HEK293T (cell line): ENCODE measurements at places on chromosomes 6 and 20.

- DNase-seq, result no peak
These were observed 9.0 kb upstream of the ZNF217 start for GRCh38 chr20:53602661-53603060.

- no peak for DNase-seq
These were observed 38.5 kb upstream of the TAB2 start for GRCh38 chr6:149278997-149279396.

DNA sequence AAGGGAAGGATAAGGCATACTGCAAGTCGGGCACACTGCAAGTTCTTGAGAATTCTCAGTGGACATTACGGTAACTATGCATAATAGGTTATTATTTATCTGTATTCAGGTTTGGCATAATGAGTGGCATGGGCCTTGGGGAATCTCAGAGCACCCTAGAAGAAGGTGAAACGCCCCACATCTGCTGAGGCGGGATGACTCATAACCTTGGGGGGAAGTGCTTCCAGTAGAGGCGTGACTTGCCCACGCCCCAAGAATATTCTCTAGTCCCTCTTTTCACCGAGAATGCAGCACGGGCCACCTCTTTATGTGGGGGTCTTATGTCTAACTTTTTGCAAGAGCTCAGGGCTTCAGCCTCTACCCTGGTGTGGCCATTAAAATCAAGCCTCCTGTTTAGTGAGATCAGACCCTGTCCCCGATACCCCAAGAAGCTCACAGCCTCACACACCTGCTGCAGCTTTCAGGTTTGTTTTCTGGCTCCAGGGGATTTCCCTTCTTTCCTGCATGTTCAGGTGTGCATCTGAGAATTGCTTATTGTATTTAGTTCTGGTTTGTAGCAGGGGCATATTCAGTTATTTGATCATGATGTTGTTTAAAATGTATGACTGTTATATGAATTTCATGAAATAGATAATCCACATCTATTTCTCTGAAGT lies 19.1 kb downstream of the ZFP64 start:
- DNase-seq, result no peak

GRCh38 chr6:56087421-56087820 lies 160.0 kb downstream of the COL21A1 start:
- no peak for DNase-seq

GRCh38 chr20:32685541-32686529 lies 12.1 kb upstream of the C20orf203 start:
- no peak for DNase-seq

- DNase-seq, result peak; percentile 91
These were observed 10.3 kb upstream of the TULP1 start for GRCh38 chr6:35522660-35523658.

GRCh38 chr20:39660226-39660625 lies 698.1 kb downstream of the DHX35 start:
- DNase-seq, result no peak

DNA sequence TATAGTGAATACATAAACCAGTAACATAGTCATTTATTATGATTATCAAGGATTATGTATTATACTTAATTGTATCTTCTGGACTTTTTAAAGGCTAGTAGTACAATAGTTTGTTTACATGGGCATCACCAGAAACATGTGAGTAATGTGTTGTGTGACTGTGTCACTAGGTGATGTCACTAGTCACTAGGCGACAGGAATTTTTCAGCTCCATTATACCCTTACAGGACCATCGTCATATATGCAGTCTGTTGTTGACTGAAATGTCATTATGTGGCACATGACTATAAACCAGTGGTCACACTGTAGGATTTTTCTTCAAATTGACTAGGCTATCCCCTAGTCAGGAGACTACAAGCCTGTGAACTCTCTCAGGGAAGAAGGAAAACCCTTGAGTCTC lies 86.5 kb upstream of the CENPW start:
- no peak for DNase-seq

DNA sequence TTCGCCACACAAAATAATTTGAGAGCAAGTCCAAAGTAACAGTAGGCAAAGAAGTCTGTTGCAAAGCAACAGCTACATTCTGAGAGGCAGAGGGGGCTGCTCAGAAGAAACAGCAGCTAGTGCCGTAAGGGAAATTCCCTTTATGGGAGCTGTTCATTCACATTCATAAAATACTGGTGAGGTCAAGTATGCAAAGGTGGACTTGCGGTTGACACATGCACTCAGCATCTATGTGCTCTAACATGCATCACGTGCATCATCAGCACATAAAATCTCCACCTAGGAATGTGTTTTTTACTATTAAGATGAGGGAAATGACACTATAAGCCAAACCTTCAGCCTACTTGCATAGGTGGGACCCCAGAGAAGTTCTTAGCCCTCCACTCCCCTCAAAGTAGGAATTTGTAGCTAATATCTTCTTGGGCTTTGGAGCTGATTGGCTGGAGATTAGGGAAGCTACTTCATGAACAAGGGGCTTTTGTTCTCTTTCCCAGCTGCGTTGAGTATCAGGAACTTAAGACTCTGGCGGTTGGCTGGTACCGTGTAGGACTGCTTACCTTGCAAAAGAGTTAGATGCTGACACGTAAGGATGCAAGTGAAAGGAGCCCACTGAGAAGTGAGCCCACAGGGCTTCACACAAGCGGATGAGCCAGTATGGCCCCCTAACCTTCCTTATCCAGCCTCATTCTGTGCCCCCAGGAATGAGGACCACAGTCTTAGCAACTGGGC lies 12.4 kb downstream of the CST3 start:
- DNase-seq, result no peak

DNA sequence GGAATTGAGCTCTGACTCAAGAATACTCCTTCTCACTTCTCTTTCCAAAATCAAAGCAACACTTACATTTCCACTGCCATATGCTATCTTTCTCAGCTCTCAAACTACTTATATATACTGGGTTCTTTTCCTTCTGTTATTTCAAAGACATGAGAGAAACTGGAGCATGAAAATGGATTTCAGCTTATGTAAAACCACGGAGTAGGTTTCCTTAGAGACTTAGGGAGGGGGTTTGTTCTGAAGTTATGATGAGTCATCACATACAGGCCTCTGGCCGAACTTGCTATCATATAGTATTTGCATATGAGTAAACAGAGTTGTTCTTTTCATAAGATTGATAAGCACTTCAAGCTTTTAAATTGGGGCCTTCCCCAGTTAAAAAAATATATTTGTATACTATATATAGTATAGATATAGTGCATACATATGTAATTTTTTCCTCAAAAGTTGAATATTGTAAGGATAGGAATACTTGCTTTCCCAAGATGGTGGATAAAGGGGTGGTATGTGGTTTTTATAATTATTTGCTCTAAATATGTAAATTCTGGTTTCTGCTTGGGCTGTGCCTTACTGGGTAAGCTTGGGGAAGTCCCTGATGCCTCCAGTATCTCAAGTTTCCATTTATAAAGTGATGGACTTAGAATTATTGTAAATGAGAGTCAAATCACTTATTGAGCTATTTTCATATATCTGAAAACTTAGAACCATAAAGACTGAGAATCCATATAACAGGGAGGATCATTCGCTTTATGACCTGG lies 273.9 kb downstream of the RFPL4B start:
- no peak for DNase-seq

DNA sequence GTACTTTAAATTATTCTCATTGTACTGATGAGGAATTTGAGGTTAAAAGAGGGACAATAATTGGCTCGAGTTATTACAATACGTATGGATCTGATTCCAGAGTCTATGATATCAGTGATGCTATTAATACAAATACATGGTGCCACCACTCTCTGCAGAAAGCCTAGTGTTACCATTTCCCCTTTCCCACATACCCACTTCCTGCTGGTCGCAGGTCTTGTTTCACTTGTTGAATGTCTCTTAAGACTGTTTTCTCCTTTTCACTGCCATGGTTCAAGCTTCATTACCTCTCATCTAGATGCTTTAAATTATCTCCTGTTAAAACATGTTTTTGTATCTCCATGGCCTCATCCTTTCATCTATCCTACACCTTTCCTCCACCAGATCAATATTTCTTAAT lies 62.0 kb downstream of the FHL5 start:
- no peak for DNase-seq

DNA sequence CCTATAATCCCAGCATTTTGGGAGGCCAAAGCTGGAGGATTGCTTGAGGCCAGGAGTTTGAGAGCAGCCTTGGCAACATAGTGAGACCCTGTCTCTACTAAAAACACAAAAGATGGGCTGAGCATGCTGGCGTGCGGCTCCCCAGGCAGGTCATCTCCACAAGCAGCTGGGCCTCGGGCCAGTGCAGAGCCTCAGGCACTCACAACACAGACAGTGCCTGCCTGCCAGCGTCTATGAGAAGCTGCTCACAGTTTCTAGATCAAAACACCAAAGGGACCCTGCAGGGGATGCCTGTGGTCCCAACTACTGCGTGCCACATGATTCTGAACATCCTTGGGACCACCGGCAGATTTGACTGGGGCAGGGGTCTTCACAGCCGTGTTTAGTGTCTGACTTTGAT lies 59.4 kb downstream of the GINS1 start:
- no peak for DNase-seq

- no peak for DNase-seq
These were observed 612.3 kb downstream of the UTRN start for GRCh38 chr6:144897441-144897921.

DNA sequence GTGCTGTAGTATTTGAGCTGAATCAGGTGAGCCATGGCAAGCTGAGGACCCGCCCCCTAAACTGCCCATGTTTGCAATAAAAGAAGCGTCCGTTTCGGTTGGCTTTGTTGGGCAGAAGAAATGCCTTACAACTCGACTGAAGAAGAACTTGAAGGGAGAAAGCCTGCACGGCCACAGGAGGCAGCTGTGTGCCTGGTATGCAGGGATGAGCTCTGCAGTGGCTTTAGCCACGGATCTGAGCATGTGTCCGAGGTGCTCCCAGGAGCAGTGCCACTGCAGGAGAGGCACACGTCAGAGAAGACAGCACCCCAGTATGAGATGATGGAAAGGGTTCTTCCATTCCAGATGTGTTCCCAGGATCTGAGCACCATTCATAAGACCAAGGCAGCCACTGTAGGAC lies 23.5 kb downstream of the KIZ start:
- DNase-seq, result no peak

DNA sequence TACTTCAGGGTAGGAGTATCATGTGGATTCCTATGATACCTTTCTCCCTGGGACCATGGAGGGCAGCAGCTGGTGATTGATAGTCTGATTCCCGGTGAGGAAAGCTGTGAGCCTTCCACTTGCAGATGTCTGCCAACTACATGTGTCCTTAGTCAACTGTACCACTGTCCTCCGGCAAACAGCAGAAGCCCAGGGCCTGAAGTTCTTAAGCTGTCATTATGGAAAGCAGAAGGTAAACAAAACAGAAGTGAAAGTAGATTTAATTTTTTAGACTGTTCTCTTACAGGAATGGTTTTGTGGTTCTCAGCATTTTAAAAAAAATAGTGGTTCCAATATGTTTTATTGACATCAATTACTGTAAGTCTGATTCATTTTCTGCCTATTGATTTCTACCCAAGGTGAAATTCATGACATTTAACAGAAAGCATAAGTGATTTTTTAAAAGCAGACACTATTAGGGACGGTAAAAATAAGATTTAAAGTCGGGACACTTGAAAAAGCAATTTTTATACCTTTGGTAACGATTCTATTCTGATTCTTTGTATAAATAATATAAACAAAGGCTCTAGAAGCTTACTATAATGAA lies 36.6 kb downstream of the PTPN1 start:
- no peak for DNase-seq

GRCh38 chr6:120077489-120077888 lies 727.9 kb upstream of the MAN1A1 start:
- peak; percentile 15 for DNase-seq

GRCh38 chr6:13494137-13494536 lies 6.7 kb upstream of the GFOD1 start:
- no peak for DNase-seq

- DNase-seq, result no peak
These were observed 33.5 kb upstream of the CEP162 start for GRCh38 chr6:84260926-84261325.

DNA sequence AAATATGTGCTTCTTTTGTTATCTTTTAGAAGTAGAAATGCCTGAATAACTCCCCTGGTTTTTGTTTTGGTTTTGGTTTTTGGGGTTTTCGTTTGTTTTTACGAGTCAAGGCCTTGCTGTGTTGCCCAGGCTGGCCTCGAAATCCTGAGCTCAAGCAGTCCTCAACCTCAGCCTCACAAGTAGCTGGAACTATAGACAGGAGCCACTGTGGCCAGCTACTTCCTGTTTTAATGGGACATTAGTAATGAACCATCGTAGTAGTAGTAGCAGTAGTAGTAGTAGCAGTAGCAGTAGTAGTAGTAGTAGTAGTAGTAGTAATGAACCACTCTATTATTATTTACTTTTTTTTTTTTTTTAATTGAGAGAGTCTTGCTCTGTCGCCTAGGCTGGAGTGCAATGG lies 66.0 kb downstream of the UBR2 start:
- DNase-seq, result no peak

GRCh38 chr6:28814032-28814976 lies 109.5 kb downstream of the TRIM27 start:
- DNase-seq, result peak; percentile 27

DNA sequence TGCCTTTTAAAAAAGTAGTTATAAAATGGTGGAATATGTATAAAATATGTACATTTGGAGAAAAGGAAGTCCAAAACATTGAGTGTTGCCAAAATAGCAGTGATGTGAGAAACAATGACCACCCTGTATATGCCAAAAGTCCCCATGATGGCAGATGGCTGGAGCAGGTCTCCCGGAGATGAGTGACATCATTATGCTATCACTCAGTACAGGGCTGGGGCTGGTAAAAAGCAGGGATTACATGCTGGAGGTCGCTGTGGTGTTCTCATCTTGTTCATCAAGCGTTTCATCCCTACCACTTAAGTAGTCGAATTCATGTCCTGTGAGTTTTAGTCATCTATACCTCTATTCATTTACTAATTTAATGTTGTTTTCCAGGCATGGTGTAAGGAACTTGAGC lies 315.3 kb upstream of the SLC35B3 start:
- DNase-seq, result no peak

DNA sequence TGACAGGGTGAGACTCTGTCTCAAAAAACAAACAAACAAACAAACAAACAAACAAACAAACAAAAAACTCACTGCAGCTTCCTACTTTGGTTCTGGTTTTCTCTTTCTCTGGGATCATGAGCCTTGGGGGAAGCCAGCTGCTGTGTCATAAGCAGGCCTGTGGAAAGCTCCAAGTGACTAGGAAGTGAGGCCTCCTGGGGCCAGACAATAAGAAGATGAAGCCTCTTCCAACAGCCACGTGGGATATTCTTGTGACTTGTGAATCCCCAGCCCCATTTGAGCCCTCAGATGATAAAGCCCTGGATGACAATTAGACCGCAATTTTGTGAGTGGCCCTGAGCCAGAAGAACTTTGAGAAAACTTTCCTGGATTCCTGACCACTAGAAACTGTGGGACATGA lies 11.4 kb downstream of the HLA-A start:
- no peak for DNase-seq
